Activated CD4-positive, CD25-positive, alpha-beta regulatory T cell (primary cell): ENCODE measurements at places on chromosomes 1 and 21.

GRCh38 chr1:220921971-220922635 is 42.9 kb downstream of the HLX start:
- DNase-seq = no peak

GRCh38 chr1:22184892-22185612 is 42.2 kb upstream of the WNT4 start:
- no peak for DNase-seq

DNA sequence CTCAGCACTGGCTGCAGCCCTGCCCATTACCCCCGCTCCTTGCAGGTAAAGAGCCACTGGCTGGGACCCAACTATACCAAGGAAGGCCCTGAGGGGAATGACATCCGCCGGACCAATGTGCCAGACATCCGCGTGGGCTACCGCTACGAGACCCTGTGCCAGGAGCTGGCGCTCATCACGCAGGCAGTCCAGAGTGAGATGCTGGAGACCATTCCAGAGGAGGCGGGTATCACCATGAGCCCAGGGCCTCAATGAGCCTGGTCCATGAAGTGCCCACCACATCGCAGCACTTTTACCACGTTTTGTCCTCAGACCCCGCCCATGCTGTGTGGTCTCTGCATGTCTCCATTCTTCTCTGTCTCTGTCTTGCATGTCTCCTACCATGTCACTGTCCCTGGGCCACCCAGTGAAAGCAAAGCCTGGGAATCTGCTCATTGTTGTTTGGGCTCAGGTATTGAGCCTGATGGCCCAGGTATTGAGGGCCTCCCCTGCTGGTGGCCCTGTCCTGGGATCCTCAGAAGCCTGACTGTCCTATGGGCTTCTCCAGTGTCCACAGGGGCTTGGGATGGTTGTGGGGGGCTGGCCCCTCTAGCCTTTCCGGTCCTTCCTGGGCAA is 11.4 kb downstream of the AMPD2 start:
- no peak for DNase-seq

GRCh38 chr1:231719485-231720183 is 93.0 kb downstream of the DISC1 start:
- DNase-seq = no peak

- DNase-seq = no peak
Observed at GRCh38 chr1:81756872-81757271, 43.9 kb upstream of the ADGRL2 start.

DNA sequence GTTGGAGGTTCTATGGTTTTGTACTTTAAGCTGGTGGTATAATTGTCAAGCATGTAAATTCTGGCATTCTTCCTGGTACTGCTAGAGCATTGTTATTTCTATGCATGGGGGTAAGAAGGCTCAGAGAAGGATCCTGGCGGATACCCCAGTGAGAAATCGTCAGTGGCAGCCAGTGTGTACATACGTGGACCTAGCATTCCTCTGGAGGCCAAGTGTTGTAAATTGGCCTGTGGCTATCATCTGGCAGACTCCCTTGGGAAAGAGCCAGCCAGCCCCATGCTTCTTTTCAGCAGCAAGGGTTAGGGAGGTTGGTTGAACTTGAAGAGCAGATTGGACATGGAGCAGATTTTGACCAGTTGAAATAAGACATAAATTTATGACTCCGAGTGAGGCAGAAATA is 5.2 kb upstream of the AGO3 start:
- DNase-seq = no peak

GRCh38 chr1:1033731-1034438 is 14.0 kb downstream of the AGRN start:
- no peak for DNase-seq

DNA sequence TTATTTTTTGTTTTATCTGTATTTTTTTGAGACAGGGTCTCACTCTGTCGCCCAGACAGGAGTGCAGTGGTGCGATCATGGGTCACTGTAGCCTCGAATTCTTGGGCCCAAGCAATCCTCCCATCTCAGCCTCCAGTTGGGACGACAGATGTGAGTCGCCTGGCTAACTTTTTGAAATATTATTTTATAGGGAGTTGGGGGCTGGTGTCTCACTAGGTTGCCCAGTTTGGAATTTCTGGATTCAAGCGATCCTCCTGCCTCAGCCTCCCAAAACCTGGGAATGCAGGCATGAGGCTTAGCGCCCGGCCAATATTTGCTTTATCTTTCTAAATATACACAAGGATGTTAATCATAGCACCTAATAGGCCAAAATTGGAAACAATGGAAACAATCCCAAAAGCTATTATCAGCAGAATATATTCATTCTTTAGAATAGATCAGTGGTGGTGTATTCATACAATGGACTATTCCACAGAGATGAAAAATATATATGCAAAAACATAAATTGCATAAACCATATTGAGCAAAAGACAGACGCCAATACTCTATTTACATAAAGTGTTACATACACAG is 55.9 kb downstream of the DAP3 start:
- DNase-seq = no peak

DNA sequence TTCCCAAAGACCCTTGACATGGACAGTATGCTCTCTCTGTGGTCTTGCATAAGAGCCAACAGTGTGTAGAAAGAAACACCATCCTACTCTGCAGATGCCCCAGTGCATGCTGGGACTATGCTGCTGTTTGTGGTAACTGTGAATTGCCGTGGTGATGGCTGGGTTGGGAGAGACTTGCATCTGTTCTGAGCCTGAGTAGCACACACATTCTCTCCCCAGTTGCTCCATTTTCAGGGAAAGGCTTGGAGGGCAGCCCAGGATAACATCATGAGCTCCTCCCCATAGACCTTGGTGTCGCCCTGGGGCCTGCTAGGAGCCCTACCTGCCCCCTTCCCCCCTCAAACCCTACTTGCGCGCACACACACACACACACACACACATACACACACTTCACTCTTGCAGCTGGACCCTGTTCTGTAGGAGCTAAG is 120.9 kb upstream of the IPO9 start:
- no peak for DNase-seq

DNA sequence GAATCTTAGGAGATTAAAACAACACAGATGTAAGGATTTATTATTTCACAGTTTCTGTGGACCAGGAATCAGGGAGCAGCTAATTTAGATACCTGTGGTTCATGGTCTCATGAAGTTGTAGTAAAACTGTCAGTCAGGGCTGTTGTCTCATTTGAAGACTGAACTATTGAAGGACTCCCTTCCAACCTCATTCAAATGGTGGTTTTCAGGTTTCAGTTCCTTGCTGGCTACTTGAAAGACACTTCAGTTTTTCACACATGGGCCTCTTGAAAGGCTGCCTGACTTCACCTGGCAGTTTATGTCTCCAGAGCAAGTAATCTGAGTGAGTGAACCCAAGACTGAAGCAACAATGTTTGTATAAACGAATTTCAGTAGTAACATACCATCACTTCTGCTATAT is 915.9 kb downstream of the PLA2G4A start:
- no peak for DNase-seq

GRCh38 chr1:43531906-43532584 is 1.4 kb downstream of the PTPRF start:
- no peak for DNase-seq

- DNase-seq = no peak
Observed at GRCh38 chr21:41387042-41387819, 25.4 kb downstream of the MX2 start.

GRCh38 chr1:203440771-203441170 is 34.8 kb upstream of the PRELP start:
- no peak for DNase-seq

DNA sequence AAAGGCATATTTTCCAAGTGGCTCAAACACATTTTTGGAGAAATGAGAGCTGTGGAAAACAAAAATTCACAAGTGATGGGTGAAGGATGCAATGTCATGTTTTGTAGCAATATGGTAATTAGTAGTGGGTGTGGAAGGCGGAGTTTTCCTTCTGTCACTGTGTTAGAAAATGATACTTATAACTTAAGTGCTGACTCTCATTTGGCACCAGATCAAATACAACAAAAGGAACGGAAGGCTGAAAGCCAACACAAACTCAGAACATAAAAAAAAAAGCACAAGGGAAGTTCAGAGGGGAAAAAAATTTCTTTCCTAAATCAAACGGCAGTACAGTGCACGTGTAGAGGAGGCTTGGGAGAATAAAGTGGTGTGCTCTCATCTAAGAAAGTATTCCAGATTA is at the start of gene TNFSF18:
Gene TNFSF18, minus strand, starts transcription at position 77 of the 400 bp plus-strand sequence. Its CDS starts 45 bp downstream, at position 32.
- DNase-seq = no peak

DNA sequence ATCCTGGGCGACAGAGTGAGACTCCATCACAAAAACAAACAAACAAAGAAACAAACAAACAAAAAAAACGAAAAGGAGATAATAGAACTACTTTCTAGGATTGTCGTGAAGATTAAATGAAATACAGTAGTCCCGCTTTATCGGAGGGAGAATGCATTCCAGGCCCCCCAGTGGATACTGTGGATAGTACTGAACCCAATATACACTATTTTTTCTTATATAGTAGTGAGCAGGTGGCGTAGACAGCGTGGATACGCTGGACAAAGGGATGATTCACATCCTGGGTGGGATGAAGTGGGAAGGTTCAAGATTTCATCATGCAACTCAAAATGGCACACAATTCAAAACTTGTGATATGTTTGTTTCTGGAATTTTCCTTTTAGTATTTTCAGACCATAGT is 8.0 kb downstream of the SLC35F3 start:
- DNase-seq = no peak

DNA sequence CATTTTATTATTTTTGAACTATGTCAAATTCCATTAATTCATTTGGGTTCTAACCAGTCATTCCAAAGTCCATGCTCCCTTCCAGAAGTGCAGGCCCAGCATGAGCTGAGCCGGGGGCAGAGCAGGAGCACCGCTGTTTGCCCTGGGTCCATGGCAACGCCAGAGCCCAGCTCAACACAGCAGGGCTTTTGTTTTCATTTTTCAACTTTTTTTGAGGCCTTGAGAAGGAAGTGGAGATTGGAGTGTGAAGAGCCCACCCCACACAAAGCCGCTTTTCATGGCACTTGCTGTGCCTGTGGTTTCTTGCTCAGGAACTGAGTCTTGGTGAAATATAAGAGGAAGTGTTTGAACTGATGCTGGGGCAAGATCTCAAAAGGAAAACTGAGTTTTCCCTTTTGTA is 13.2 kb upstream of the PRMT2 start:
- no peak for DNase-seq

GRCh38 chr1:197671140-197671539 is 104.1 kb downstream of the DENND1B start:
- no peak for DNase-seq

DNA sequence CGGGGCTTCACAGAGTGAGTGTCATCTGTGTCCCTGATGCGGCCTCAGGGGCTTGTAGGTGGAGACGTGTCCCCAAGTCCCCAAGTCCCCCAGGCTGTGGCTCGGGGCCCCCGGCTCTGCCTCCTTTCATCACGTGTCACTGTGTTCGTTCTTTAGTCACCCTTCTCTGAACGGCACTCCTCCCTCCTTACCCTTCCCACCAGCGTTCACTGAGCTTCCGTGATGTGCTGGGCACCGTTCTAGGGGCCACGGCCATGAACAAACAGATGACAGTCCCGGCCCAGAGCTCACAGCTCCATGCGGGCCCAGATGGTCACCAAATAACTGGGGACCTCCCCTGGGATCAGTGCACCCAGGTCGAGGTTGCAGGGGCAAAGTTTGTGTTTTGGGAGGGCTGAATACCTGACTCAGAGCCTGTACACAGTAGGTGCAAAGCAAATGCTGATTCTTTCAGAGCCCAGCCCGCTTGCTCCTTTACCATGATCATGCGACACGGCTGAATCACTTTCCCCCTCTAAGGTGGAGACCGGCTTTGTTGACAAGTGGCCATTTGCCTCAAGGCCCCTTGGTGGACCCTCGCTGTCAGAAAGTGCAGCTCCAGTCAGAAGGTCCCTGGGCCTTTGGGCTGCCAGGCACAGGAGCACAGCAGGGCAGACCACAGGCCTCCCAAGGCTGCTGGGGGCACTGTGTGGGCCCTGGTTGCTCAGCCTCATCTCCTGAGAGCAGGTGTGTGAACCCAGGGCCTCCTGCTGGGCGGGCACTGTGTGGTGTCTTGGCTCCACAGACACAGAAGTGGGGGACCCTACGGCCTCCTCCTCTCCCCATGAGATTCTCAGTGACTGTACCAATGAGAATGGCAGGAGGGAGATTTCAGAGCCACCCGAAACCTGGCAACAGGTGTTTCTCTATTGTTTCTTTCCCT is 592.5 kb downstream of the PTPRU start:
- no peak for DNase-seq

DNA sequence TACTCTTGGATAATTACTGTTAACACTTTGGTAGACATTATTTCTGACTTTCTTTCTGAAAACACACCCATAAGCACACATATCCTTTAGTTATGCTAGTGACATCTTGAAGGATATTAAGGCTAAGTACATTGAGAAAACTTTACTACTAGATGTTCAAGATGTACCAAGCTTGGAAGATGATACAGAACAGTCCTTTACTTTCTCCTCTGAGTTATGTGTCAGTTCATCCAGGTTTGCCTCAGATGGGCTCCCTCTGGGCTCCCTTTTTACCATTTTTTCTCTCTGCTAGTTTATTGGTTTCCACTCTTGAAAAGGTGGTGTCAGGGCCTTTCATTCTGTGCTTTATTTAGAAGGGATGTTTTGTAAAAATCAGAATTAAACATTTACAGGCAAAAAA is 172.3 kb downstream of the S1PR1 start:
- DNase-seq = no peak

DNA sequence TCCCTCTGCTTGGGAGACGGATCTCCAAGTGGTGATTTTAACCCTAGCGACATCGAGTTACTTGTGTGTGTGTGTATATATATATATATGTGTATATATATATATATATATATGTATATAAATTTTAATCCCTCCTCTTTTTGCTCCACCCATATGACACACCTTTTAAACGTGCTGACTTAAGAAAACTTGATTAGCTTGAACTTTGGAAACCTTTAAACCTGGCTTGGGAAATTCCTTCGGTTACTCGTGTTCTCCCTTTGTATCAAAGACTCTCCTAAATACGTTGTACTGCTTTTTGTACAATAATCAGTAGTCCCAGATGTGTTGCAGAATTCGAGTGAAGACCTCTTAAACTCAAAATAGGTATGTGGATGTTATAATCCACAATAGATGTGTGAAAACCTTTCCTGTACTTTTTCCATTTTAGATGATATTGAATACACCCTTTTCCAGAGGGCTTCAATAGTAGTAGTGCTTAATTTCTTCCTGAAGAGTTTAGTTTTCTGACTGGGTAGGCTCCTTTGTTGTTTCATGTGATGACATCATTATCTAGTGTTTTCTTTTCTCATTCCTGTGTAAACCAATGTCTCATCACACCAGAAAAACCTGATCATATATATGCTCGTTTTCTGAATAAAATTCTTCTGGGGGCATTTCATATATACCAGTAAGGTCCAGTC is 1.4 kb downstream of the RNF11 start:
- DNase-seq = no peak

- no peak for DNase-seq
Observed at GRCh38 chr1:179440971-179441370, 75.2 kb downstream of the AXDND1 start.
